ENCODE measurements at places on chromosomes 6 and 20.
A peak's percentile ranks its signal among the peaks of the same experiment; 100 is the strongest.

DNA sequence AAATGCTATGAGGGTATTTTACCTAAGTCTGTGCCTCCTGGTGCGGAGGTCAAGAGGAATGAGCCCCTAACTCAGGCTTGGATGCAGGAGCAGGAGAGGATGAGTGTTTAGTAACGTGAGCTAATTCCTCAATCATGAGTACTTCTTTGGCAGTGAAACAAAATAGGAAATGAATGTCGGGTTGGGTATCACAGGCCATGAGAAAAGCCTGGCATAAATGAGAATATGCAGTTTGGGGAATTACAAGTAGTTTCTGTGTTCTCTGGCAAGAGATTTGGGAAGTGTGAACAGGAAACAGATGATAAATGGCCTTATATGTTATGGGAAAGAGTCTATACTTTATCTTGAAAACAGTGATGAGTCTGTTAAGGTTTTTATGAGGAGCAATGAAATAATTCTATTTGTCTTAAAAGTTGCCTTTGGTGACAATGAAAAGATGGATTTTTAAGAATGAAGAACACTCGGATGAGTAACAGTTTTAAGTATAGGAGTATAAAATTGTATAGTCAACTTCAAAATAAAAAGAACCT, 59.0 kb upstream of the RNF146 start:
- DNase-seq = no peak

DNA sequence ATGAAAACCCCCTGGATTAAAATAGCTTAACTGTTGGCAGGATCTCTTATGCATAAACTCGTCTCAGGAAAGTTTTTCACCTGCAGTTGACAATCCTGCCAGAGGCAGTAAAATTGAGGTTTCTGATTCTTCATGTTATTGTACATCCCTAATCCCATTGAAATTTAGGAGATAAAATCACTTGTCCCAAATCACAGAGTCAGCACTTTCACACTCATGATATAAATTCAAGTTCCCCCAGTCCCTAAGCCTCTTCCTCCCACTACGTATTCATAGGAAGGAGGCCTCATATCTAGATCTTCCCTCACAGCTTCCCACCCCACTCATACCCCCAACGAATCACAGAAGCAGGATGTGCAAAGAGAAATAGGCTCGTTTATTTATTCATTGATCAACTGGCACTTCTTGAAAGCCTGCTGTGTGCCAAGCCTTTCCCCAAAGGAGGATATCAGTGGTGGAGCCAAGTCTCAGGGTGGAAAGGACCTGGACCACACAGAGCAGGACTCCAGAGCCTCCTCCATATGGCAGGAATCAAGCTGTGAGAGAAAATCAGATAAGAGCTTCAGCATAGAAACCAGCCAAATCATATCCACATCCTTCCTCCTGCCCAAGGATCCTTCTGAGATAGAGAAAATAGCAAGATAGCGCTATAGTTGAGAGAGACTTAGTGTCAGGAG, 2.3 kb downstream of the SLPI start:
- no peak for DNase-seq

DNA sequence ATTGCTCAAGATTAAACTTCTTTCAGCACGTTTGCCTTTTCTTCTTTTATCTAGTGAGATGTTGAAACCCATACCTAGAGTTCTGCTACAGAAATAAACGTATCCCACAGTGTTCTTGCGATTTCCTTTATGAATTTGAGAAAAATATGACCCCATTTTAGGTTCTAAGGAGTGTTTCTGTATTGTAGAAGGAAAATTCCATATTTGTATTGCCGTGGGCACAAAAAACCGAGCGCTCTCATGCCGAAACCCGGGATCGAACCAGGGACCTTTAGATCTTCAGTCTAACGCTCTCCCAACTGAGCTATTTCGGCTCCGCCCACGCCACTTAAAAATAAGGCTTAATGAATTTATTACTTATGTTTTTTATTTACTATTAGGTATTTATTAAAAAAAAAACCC, 23.7 kb downstream of the ZNF311 start:
- peak; percentile 87 for DNase-seq

- no peak for DNase-seq
Measured at GRCh38 chr6:122683989-122684651, 73.9 kb downstream of the PKIB start.

- DNase-seq = no peak
Measured at GRCh38 chr6:92589996-92590395, 829.4 kb downstream of the EPHA7 start.

- DNase-seq = no peak
Measured at GRCh38 chr6:30443657-30444450, 45.5 kb upstream of the HLA-E start.

GRCh38 chr6:90146921-90147649, 149.6 kb downstream of the BACH2 start:
- DNase-seq = no peak

DNA sequence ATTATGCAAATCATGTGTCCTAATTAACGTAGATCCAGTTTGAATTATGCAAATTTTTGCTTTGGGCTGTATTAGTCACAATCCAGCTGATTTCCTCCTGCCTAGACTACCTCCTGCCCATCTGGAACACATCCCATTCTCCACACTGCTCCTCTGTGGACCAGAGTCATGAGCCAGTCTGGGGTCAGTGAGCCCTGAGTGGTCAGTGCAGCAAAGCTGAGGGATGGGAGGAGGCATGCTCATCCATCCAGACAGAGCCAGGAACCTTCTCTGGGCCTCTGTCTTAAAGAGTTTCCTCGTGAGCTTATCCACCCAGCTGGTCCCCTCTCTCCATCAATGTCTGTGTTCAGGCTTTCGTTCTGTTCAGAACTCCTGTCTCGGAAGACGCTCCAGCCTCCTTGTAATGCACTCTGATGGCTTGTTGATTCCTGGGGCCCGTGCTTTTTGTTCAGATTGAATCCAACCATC, 747.8 kb downstream of the PTPRT start:
- DNase-seq = no peak

- DNase-seq = peak; percentile 47
Measured at GRCh38 chr6:42007286-42008137, 42.8 kb upstream of the TAF8 start.

- DNase-seq = peak; percentile 81
Measured at GRCh38 chr6:56659721-56660380, 17.2 kb upstream of the DST start.

DNA sequence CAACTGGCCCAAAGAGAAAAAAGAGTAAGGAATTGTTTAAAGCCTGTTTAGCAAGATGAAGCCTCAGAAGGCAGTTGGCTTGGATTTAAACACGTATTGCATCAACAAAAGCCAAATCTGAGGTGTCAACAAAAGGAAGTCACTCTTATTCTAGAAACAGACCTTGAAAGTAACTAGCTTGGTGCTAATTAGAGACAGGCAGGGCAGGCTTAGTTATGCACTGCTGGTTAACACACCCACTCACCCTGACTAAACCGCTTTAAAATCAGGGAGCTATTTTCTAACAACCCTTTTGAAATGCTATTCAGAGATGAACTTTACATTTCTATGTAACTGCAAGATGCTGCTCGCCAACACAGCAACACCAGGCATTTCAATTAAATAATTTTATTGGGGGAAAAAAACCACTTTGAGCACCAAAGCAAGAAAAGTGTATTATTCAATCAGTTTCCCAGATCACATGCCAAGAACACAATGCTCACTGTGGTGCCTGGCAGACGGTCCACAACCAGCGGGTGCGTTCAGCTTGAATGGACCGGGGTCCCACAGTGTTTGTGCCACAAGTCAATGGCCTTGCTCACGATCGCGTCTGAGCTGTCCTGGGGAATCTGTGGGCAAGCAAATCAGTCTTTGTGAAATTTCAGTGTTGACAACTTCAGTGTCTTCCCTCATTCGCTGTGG, 23.6 kb downstream of the TBC1D7 start:
- DNase-seq = no peak

DNA sequence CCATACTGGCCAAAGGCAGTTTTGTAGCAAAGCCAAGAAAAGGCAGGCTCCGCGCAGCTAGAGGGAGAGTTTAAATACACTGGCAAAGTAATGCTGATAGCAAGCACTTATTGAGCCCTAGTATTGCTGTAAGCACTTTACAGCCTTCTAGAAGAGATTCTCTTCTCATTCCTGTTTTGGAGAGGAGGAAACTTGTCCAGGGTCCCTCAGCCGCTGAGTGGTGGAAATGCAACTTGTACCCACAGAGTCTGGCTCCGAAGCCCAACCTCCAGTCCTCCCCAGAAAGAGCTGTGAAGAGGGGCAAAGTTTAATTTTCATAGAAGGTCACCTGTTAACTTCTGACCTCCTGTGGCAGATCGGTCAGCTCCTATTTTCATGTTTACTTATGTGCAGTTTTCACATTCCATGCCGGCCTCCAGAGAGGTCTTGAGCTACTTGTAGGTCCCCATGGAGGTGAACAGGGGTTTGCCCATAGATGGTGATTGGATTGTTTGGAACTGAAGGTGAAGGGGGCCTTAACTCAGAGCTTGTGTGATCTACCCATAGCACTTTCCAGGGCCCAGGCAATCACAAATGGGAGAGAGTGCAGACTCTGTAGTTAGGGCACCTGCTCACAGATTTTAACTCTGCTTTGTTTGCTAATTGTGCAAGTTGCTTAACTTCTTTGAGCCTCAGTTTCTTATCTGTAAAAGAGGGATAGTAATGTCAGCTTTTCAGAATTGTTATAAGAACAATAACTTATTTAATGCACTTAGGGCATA, 70.7 kb downstream of the LYRM2 start:
- DNase-seq = no peak

GRCh38 chr6:116287689-116288282, 8.1 kb upstream of the TSPYL1 start:
- DNase-seq = peak; percentile 32

- DNase-seq = peak; percentile 92
Measured at GRCh38 chr6:111565326-111566221, 40.1 kb downstream of the TRAF3IP2 start.

DNA sequence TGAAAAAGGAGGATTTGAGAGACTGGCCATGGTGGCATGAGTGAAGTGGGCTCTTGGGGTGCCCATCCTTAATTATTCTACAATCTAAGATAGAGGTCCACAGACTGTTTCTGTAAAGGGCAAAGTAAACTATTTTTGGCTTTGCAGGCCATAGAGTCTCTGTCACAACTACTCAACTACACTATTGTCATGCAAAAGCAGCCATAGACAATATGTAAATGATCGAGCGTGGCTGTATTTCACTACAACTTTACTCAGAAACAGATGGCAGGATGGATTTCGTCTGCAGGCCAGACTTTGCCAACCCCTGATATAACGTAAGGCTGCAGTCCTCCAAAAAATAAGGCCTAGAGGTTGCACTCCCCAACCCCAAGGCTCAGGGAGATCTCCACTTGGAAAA, 58.2 kb upstream of the NAA20 start:
- no peak for DNase-seq

GRCh38 chr6:95431637-95432228, 145.6 kb upstream of the MANEA start:
- DNase-seq = peak; percentile 79

- DNase-seq = no peak
Measured at GRCh38 chr20:2485661-2486060, 15.1 kb upstream of the SNRPB start.

- no peak for DNase-seq
Measured at GRCh38 chr6:17902974-17903373, 84.5 kb downstream of the KIF13A start.

GRCh38 chr6:104509355-104509754, 350.4 kb downstream of the HACE1 start:
- DNase-seq = no peak

- DNase-seq = no peak
Measured at GRCh38 chr20:5734602-5735001, 15.6 kb upstream of the SHLD1 start.

DNA sequence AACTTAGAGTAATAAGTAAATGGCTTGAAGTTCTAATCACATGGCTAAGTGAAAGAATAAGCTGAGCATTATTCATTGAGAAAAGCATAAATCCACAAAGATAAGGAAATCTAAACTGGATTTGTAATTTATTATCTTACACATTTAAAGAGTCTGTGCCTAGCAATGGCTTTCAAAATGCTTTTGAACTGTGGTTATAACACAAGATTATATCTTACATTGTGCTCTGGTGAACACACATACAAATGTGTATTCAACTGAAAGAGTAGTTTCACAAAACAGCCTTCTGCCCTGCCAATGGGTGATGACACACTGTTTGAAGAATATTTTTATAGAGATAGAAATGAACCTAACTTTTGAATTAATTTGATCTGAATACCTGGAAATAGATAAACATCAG, 83.3 kb downstream of the AFDN start:
- no peak for DNase-seq

DNA sequence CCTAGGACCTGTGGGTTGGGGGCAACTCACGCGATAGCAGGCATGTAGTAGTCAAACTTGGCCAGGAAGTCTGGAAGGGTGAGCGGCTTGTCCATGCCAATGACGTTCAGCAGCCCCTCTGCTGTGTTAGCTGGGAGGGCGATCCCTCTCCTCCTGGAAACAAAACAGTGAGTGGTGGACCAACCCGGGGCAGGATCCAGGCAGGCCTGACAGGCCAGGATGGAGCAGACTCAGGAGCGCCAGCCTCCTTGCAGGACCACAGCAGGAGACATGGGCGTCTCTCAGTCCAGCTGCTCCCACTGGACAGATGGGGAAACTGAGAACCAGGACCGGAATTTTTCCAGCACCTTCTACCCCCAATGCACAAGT, 22.5 kb downstream of the ADA start:
- DNase-seq = no peak

- DNase-seq = no peak
Measured at GRCh38 chr6:158006821-158007570, 25.3 kb downstream of the SYNJ2 start.

- no peak for DNase-seq
Measured at GRCh38 chr6:12343440-12344162, 53.4 kb downstream of the EDN1 start.

DNA sequence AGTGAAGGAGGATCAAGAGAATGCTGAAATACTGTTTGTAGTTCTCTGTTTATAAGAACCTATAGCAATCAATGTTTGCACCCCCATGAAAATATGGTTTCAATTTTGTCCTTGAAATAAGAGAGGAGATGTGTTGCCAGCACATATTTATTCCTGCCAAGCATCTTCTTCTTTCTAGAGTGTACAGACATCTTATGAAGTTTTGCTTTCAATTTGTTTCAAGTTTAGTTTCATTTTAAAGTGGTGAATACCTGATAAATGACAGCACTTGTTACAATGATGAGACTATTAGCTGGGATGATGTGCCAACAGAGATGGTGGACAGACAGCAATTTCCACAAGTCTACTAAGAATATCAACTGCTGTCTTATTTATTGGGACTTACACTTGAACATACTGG, 39.2 kb upstream of the CENPW start:
- no peak for DNase-seq

DNA sequence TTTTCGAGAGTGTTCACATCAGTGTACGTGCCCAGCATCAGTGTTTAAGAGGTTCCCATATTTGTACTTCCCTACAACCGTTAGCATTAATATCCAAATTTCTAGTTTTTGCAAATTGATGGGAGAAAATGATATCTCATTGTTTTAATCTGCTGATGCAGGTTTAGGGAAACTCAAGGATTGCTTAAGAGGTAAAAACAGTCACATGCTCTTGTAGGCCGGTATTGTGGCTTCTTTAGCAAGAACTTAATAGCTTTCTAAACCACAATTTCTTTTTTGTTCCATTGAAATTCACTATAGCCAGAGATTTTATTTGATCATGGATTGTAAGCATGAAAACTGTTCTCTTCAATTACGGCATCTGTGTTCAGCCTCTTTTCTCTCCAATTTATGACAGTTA, 29.5 kb downstream of the BEND6 start:
- no peak for DNase-seq
